Metanephros (tissue), 2 donors: ENCODE measurements at places on chromosomes 3 and 15. TPM values are rescaled to one million over a fixed set of nuclear protein-coding genes. Genes with fewer than 3 reads are reported as not detected.

Gene C3orf70
- total RNA-seq, result 8.8 TPM

Gene SERINC4
- 0.23 TPM for total RNA-seq

Gene EPHA3
- total RNA-seq, result 6.6 TPM

Gene ZNF660
- total RNA-seq, result 8.2 TPM

Gene ETV5
- total RNA-seq, result 24.5 TPM
